Activated naive CD4-positive, alpha-beta T cell (primary cell): ENCODE measurements at places on chromosomes 7 and 10.

GRCh38 chr10:31644931-31645633 is 283.5 kb downstream of the ARHGAP12 start:
- no peak for DNase-seq

GRCh38 chr7:129889133-129889844 is 63.5 kb downstream of the UBE2H start:
- DNase-seq = no peak

GRCh38 chr10:5817322-5818047 is 4.3 kb upstream of the GDI2 start:
- no peak for DNase-seq

DNA sequence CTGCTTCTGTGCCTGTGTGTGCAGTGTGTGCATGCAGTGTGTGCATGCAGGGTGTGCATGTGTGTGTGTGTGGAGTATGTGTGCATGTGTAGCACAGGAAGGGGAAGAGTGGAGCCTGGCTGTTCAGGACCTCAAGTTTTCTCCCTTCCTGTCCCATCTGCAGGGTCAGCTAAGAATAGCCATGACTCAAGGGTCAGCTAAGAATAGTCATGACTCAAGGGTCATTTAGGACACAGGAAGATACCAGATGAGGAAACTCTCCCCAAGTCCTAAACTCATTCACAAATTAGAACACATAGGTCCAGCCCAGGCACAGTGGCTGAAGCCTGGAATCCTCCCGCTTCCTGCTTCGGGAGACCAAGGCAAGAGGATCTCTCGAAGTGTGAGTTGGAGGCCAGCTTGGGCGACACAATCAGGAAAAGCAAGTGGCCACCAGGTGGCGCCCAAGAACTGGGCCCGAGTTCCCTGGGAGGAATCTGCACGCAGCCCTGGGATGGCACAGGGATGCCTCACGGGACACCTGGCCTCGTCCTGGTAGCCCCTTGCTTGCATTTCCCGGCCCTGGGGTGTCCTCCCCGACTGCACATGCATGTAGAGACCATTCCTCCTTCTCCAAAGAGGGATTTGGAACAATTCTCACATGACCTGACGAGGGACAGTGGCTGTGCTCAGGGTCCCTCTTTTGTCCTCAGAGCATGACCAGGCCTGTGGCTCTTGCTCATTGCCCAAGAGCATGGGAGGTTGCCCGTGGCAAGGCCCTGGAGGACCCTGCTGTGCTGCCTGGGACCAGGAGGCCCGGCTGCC is 21.4 kb upstream of the VOPP1 start:
- DNase-seq = peak; percentile 44

- DNase-seq = no peak
Measured at GRCh38 chr10:74206746-74207145, 55.7 kb downstream of the ADK start.

- DNase-seq = no peak
Measured at GRCh38 chr7:141161550-141162535, 88.0 kb downstream of the TMEM178B start.

GRCh38 chr10:98577168-98577567 is 130.4 kb upstream of the HPS1 start:
- DNase-seq = no peak

DNA sequence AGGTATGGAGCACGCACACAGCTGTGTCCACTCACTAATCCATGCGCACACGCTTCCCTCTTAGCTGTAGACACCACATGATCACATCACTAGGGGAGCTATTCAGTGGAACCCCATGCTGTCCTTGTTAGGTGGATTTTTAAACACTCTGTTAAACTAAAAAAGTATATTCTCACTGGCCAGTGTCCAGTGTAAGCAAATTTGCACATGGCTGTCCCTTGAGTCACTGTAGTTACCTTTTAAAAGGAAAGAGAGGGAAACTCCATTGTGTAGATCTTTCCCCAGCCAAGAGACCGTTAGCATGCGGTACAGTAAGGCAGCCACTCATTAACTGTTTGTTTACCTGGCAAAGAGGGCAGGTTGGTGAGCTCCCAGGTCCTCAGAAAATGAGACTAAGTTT is 81.6 kb upstream of the INSYN2A start:
- no peak for DNase-seq

- DNase-seq = no peak
Measured at GRCh38 chr10:75211007-75211691, 553 bp downstream of the VDAC2 start.

- DNase-seq = no peak
Measured at GRCh38 chr7:29346231-29346978, 151.8 kb downstream of the CHN2 start.

GRCh38 chr7:102387064-102387463 is 9.1 kb upstream of the PRKRIP1 start:
- DNase-seq = no peak

- no peak for DNase-seq
Measured at GRCh38 chr10:73589563-73590126, 1.5 kb downstream of the USP54 start.

DNA sequence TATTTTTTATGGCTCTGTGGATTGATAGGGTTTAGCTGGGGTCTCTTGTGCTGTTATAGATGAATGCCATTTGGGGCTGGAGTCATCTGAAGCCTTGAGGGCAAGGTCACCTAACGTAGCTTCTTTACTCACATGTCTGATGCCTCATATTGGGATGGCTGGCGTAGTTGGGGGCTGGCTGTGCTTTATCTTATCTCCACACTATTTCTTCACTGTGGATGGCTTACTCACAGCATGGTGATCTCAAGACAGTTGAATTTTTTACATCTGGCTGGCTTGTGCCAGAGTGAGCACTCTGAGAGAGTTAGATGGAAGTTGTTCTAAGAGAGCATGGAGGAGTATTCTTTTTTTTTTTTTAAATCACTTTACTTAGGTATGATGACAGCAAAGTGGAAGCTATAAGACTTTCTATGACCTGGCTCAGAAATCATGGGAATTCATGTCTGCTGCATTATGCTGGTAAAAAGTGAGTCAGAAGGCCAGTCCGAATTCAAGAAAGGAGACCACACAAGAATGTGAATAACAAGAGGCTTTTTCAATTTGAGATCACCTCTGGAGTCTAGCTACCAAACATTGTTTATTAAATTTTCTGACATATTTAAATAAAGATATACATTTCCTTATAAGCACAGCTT is 252.4 kb upstream of the TPK1 start:
- DNase-seq = no peak

DNA sequence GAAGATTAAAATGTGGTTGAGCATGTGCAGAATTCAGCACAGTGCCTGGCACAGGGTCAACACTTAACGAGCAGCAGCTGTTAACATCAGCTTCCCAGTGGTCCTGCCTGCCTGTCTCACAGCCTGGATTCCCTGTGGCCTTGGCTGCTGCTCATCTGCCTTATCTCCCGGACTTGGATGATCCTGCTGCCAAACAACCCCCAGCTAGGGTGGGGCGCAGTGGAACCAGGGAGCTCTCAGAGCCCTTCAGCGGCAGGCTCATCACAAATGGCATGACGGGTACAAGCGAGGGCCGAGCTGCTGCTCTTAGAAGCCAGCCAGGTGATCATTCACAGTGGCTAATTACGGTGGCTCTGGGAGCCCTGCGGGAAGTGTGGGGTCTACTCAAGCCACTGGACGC is 13.0 kb upstream of the SMARCD3 start:
- no peak for DNase-seq

GRCh38 chr10:43966571-43966965 is 317.9 kb upstream of the ZNF32 start:
- DNase-seq = no peak

DNA sequence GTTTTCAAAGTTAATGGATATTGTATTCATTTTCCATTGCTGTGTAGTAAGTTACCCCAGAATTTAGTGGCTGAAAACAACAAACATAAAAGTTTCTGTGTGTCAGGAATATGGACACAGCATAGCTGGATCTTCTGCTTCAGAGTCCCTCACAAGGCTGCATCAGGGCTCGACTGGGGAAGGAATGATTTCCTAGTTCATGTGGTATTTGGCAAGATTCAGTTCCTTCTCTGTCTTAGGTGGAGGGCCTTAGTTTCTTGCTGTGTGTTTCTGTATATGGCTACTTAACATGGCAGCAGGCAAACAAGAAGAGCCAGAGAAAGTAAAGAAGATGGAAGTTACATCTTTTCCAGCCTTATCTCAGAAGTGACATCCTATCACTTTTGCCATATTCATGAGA is 51.1 kb downstream of the TPST1 start:
- DNase-seq = no peak

- no peak for DNase-seq
Measured at GRCh38 chr7:3371601-3372000, 70.5 kb downstream of the SDK1 start.

GRCh38 chr10:71391701-71392100 is 5.0 kb upstream of the CDH23 start:
- no peak for DNase-seq

DNA sequence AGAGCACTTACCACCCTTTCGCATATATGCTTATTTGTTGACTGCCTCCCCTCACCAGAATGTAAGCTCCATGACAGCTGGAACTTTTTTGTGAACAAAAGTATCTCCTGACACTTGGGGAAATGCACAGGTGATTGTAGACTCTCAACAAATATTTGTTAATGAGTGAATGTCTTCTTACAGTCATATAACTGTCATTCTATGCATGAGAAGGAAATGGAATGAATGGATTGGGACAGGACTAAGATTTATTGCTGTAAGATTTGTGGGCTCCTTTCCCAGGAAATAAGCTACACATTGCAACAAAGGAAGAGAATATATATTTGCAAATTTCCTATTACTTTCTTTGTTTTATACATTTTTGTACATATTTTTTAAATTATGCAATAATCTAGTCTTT is 48.5 kb downstream of the FEZF1 start:
- no peak for DNase-seq

DNA sequence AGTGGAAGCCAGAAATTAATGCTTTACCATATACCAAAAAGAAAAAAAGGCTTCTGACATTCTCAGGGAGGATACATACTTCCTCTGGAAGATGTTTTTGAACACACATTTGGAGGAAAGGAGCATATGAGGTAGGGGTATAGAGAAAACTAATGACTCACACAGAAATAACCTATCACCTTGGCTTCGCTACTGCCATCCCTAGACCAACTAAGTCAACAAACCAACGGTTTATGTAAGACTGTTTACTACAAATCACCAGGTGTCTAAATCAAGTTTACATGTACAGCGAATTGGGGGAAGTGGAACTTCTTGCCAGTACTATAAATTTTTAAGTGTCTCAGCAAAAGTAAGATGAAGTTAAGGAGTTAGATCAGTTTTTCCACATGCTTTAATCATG is 96.9 kb downstream of the NT5C2 start:
- no peak for DNase-seq

DNA sequence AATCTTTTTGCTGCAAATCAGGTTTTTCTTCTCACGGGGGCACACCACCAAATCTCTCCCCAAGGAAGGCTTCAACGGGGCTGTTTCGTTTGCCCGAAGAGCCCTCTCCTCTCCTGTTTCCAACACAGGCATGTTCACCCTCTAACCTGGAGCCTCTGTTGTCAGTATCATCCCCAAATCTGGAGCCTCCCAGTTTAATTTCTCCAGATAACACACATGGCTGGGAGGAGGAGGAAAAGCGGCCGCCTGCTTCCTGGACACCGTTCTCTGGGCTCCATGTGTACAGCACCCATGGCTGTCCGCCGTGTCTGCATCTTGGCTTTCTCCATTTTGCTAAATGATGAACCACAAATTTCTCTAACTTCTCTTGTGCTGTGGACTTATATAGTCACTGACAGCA is 214.5 kb downstream of the DIP2C start:
- DNase-seq = no peak

GRCh38 chr10:112843623-112844022 is 106.4 kb upstream of the TCF7L2 start:
- DNase-seq = no peak

GRCh38 chr7:104089612-104090011 is 100.2 kb upstream of the RELN start:
- DNase-seq = no peak

DNA sequence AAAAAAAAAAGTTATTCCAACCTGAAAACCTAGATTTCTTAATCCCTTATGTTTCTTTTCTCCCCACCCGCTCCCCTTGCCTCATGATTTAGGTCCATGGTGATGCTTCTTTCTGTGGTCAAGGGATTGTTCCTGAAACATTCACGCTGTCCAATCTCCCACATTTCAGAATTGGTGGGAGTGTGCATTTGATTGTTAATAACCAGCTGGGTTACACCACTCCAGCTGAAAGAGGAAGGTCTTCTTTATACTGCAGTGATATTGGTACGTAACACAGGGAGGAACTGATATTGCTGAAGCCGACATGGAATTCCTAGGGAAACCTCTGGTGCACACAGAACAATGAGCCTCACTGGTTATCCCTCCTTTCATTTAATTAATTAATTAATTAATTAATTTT is 22.7 kb downstream of the DHTKD1 start:
- no peak for DNase-seq

DNA sequence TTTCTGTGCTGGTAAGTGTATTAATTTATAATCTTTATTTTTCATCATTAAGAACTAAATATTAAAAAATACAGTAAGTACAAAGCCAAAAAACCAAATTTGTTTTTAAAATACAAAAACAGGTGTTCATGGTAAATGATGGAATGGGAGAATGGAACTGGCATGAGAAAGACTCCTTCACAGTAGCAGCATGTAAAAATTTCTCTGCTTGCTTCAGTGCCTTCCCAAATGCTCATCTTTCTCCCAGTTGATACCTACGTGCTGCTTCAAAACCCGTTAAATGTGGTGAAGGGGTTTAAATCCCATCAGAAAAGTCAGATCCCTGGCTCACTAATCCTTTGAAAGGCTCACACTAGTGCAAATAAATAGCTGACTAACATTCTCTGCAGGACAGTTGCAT is 4.2 kb downstream of the RNF133 start:
- DNase-seq = no peak
